PC-9 (cell line): ENCODE measurements at places on chromosomes 4 and X.

GRCh38 chr4:48504352-48504751 lies 14.3 kb downstream of the ZAR1 start:
- H3K4me1 ChIP-seq = no peaks in the 10 kb centered on the region
- H3K27me3 ChIP-seq = no peaks in the 10 kb centered on the region
- H3K36me3 ChIP-seq = peaks cover 19% of the 10 kb centered on the region
- no peak overlapping the region for H3K4me3 ChIP-seq
- DNase-seq = no peak
- H3K27ac ChIP-seq = no peak overlapping the region

- 0 out of 2 replicates have a peak, but pooled peaks cover 2% of the 10 kb centered on the region for H3K27me3 ChIP-seq
- no peak overlapping the region for H3K27ac ChIP-seq
- no peak overlapping the region for H3K4me3 ChIP-seq
- no peaks in the 10 kb centered on the region for H3K36me3 ChIP-seq
- no peak for DNase-seq
These were observed 99.6 kb upstream of the AFAP1 start for GRCh38 chr4:8039290-8039689.

DNA sequence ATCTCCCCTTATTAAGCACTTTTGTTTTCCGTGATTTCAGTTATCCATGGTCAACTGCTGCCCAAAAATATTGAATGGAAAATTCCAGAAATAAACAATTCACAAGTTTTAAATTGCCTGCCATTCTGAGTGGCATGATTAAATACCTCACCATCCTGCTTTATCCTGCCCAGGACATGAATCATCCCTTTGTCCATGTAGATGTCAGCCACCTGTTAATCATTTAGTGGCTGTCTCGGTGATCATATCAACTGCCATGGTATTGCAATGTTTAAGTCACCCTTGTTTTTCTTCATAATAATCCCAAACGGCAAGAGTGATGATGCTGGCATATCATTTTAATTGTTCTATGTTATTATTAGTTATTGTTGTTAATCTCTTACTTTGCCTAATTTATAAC lies 79.8 kb upstream of the LHFPL1 start:
- no peaks in the 10 kb centered on the region for H3K27me3 ChIP-seq
- no peak overlapping the region for H3K27ac ChIP-seq
- no peaks in the 10 kb centered on the region for H3K4me1 ChIP-seq
- no peaks in the 10 kb centered on the region for H3K36me3 ChIP-seq

GRCh38 chr4:81166458-81167160 lies 48.4 kb downstream of the PRKG2 start:
- H3K27ac ChIP-seq = no peak overlapping the region
- no peaks in the 10 kb centered on the region for H3K36me3 ChIP-seq
- no peaks in the 10 kb centered on the region for H3K27me3 ChIP-seq
- H3K4me3 ChIP-seq = no peak overlapping the region

GRCh38 chrX:110021258-110022022 lies 18.5 kb downstream of the TMEM164 start:
- H3K4me1 ChIP-seq = peaks cover 11% of the 10 kb centered on the region
- H3K4me3 ChIP-seq = no peak overlapping the region
- H3K27ac ChIP-seq = no peak overlapping the region
- no peaks in the 10 kb centered on the region for H3K27me3 ChIP-seq

DNA sequence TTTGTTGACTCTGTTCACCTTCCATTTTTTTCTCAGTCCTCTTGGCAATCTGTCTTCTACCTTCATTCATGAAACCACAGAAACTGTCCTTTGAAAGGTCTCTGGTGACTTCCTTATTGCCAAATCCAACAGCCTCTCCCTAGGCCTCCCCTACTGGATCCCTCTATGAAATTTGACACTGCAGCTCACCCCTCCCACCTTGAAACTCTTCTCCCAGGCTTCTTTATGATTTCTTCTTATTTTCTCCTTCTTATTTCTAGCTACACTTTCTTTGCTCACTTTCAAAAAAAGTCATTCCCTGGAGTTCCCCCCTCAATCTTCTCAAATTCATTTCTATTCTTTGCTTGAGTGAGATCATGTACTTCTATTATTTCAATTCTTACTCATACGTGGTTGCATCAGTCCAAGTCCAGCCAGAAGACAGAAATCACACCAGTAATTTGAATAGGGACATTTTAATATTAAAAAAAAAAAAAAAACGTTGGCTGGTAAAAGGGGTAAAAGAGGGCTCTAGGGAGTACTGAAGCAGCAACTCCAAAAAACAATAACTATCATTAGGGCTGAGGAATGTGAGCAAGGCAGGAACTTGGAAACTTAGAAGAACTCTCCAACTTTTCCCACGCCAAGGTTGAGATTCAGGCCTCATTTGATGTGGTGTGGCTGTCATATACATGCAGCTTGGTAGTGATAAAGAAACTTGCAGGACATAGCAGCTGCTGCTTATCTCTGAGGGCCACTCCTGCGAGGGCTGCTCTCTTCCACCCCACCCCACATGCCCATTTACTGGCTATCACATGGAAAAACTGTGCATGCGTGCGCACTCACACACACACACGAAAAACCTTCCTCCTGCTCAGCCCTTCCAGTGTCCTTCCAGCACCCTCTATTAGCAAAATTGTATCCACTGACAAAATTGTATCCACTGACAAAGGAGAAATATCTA lies 169.8 kb upstream of the GALNT7 start:
- peak overlapping the region; percentile 71 for H3K27ac ChIP-seq
- peak; percentile 61 for DNase-seq
- no peaks in the 10 kb centered on the region for H3K27me3 ChIP-seq
- H3K4me3 ChIP-seq = 0 out of 2 replicates have a peak overlapping the region, but pooled peaks have one; percentile 14
- H3K4me1 ChIP-seq = peaks cover 23% of the 10 kb centered on the region
- no peaks in the 10 kb centered on the region for H3K36me3 ChIP-seq
